ENCODE measurements at places on chromosomes 13 and 19.

GRCh38 chr19:19103167-19103566 lies 35.1 kb downstream of the TMEM161A start:
- no peak for DNase-seq

GRCh38 chr19:31670931-31671330 lies 321.7 kb upstream of the TSHZ3 start:
- DNase-seq, result no peak

DNA sequence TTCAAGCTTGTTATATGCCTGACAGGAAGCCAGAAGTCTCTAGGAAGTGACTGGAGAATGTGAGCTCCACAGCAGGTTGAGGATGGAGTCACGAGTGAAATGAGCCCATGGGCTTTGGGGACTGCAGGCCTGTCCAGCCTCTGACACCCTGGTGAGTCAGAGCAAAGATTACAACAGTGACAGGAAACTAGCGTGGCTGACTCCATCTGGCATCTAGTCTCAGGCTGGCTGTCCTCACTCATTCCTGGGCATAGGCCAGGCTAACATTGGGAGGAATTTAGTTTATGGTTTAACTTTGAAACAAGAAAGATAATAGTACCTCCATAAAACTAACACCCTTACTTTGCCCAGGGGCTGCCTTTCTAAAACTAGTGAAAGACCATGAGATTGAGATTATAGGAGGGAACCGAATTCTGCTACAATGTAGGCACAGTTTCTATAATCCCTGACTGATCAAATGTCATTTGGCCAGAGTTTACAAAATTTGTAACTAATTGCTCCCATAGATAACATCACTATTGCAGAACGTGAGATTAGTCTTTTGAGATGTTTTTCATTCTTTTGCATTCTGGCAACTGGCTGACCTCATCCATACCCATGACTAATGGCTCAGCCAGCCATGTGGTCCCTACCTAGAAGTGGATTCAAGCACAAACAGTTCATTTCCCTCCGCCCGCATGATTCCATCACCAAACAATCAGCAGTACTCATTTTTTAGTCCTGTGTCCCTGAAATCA lies 28.4 kb downstream of the PSG1 start:
- DNase-seq, result peak; percentile 97

- no peak for DNase-seq
Observed at GRCh38 chr13:53415135-53415534, 386.5 kb downstream of the OLFM4 start.

GRCh38 chr13:97914540-97914939 lies 38.9 kb upstream of the IPO5 start:
- DNase-seq, result no peak

- DNase-seq, result no peak
Observed at GRCh38 chr19:34500656-34501120, 19.1 kb downstream of the WTIP start.

GRCh38 chr13:93814658-93815057 lies 588.1 kb downstream of the GPC6 start:
- DNase-seq, result no peak

GRCh38 chr13:71540098-71540497 lies 326.9 kb downstream of the DACH1 start:
- DNase-seq, result no peak

GRCh38 chr13:49213997-49214916 lies 5.9 kb upstream of the MLNR start:
- no peak for DNase-seq

GRCh38 chr13:46580362-46580839 lies 27.4 kb downstream of the LRCH1 start:
- no peak for DNase-seq

DNA sequence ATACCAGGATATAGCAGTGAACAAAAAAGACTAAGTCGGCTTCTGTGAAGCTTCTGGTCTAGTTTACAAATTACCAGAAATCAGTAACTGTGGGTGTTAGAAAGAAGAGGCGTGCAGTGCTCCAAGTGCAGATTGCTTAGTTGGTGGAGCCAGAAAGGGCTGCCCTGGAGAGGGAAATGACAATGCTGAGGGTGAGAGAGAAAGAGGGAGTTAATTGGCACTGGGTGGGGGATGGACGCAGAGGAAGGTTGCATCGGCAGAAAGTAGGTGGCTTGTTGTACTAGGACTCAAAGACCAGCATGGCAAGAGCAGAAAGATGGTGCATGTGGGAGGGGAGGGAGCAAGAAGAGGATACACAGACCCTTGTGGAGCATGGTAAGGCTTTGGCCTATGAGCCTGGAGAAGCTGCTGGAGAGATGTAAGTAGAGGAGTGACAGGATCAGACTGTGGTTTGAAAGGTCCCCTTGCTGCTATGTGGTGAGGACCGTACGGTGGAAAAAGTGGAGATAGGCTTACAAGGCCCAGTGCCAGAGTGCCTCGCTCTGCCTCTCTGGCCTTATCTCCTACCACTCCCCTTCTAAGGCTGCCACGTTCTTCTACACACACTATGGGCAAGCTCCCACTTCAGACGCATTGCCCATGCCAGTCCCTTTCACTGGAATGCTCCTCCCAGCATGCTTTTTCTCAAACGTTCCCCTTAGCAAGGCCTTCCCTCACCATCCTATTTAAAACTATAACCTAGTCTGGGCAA lies 13.5 kb downstream of the SMG9 start:
- DNase-seq, result no peak

DNA sequence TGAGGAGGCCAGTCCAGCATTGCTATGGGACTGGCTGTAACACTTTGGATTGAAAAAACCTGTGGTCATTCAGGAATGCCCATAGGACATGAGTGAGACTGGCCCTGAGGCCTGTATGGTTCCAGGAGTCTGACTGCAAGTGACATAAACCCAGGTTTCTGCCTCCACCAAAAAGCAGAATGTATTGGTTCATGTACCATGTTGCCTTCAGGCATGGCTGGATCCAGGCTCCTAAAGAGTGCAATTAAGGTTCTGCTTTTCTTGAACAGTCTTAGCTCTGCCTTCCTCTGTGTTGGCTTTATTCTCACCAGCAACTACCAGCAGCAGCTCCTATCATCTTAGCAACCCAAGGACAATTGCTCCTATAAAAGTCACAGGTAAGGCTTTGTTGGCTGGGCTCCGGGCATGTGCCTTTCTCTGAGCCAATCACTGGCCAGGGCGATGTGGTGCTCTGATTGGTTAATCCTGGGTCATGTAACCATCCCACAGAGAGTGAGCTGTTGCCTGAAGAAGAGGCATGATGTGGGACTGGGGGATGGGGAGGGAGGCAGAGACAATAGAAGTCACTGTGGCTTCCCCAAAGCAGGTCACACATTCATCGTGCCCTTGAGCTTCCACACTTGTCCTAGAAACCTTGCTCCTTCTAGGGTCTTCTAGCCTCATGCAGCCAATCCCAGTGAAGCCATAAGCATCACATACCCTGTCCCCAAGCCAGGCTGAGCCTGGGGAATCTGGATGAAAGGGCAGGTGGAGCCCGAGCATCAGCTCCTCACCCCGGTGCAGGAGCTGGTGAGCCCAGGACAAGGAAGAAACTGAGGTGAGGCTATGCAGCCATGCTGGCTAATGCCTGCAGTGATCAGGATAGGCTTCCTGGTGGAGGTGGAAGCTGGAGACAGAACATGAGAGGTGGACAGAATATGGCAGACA lies 123.9 kb downstream of the URI1 start:
- no peak for DNase-seq

- no peak for DNase-seq
Observed at GRCh38 chr13:79481685-79482052, 714 bp downstream of the NDFIP2 start.
